ENCODE measurements at places on chromosomes 5 and 9.

DNA sequence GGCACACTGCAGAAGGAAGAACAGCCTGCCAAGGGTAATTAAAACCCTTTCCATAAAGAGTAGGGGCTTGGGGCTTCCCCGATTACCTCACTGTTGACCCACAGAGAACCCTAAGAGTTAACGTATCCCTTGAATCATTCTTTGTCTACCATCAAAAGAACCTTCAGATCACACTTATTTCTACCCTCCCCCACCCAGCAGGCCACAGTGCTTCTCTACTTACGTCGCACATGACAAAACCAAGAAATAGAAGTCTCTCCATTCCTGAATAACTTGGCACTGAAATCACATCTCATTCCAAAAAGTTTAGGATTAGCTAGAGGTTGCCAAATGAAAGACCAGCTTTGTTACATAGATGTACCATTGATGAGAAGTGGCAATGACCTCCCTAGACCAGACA, 268.7 kb upstream of the GAS1 start:
- DNase-seq = no peak

- DNase-seq = no peak
These were observed 370.0 kb downstream of the NDUFS4 start for GRCh38 chr5:53930457-53930856.

- DNase-seq = no peak
These were observed 88.3 kb downstream of the ANKRD33B start for GRCh38 chr5:10652151-10652550.

DNA sequence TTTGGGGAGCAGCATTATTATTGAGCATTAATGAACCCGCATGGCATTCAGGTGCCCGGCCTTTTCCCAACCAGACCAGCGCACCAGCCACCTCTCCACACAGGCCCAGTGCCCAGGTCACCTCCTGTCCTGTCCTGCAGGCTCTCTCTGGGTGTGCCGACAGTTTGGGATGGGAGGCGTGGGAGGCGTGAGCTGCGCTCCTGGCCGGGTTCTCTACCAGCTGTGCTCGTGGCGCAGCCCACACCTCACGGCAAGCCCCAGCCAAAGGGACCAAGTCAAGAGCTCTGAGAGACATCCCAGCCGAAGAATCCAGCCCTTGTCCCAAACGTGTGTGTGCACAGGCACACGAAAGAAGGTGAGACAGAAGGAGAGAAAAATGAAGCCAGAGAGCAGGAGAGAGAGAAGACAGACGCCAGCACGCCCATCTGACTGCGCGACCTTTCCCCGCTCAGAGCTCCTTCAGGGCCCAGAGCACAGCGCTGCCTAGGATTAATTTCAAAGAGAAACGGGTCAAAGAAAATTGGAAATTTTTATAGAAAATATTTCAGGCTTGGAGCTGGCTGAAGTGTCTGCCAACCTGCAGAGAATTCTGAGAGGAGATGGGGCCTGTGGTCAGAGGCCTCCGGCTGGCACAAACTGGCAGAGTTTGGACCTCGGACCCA, 81.7 kb downstream of the ADAMTS2 start:
- no peak for DNase-seq

DNA sequence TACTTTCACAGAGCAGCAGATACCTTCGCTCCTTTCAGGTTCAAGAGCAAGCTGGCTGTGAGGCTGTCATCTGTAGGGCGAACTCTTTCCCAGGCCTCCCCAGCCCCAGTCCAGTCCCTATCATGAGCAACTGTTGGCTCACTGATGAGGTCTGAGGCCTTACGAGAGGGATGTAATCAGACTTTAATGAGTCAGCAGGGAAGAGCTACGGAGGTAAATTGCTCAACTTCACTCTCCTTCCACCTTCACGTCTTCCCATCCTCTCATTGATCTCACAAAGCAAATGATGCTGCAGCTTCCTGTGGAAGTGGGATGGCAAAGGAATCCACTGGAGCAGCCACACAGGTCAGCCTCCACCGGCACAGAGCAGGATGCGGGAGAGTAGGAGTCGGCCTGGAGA, 130.7 kb upstream of the TBCA start:
- peak; percentile 80 for DNase-seq

DNA sequence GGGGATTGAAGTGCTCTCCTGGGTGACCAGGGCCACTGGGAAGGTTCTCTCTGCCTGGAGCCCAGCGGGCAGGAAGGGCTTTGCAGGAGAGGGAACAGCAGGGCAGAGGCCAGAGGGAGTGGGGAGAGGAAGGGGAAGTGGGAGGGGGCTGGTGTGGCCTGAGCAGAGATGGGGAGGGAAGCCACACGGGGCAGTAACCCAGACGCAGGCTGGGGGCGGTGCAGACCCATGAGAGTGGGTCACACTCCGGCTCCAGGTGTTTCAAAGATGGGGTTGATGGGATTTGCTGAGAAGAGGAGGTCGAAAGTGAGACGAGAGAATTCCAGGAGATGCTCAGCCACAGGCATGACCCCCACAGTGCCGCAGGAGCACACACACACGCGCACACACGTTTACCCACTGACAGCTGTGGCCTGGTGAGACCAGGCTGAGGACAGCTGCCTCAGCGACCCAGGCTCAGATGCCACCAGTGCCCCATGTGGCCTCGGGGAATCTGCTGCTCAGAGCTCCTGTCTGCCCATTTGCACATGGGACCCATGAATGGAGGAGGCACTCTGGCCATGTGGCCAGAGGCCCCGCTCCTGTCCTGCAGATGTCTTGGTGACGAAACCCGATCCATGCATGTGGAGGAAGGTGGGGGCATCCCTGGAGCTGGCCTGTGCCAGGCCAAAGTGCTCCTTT, 32.7 kb upstream of the FCN2 start:
- DNase-seq = no peak

- peak; percentile 76 for DNase-seq
These were observed 132.7 kb upstream of the POU5F2 start for GRCh38 chr5:93874080-93874479.

DNA sequence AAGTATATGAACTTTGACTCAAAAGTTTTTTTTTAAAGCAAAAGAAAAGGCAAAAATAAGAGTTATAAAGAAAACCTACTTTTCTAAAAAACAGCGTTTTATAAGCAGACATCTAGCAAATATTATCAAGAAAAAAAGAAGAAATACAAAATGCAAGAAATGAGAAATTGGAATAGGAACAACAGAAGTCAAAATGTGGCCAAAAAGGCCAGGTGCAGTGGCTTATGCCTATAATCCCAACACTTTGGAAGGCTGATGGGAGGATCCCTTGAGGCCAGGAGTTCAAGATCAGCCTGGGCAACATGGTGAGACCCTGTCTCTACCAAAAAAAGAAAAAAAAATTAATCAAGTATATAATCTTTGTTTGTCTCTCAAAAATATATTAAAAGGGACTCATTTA, 35.9 kb downstream of the APTX start:
- DNase-seq = no peak

- DNase-seq = no peak
These were observed 16.8 kb downstream of the AMBP start for GRCh38 chr9:114061292-114061691.

- no peak for DNase-seq
These were observed 409 bp upstream of the COX7C start for GRCh38 chr5:86617309-86617755.

GRCh38 chr5:170751631-170752030, 31.9 kb upstream of the GABRP start:
- no peak for DNase-seq

- no peak for DNase-seq
These were observed 36.3 kb upstream of the CDKN2AIPNL start for GRCh38 chr5:134447815-134448520.

- no peak for DNase-seq
These were observed 391.5 kb downstream of the CCDC171 start for GRCh38 chr9:15944341-15944740.

- no peak for DNase-seq
These were observed 318.6 kb upstream of the CD180 start for GRCh38 chr5:67515020-67515689.

- no peak for DNase-seq
These were observed 1.0 kb upstream of the MINAR2 start for GRCh38 chr5:129746876-129747275.
